H1 (cell line): ENCODE measurements at places on chromosomes 16 and 17.
A peak's percentile ranks its signal among the peaks of the same experiment; 100 is the strongest.

DNA sequence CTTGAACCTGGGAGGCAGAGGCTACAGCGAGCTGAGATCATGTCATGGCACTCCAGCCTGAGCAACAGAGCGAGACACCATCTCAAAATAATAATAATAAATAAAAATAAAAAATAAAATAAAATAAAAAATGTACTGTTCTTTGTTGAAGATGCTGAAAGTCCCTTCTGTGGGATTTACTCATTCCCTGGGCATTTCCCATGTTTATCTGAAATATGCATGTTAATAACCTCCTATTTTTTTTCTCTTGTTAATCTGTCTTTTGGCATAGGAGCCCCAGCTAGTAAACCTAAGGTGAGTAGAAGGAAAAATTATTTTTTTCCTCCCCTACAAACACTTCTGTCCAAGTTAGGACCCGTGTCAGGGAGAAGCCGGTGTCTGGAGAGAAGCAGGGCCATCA is 34.4 kb downstream of the TMEM92 start:
- no peak for DNase-seq

GRCh38 chr17:45240905-45241327 is 19.2 kb downstream of the FMNL1 start:
- no peak for DNase-seq

GRCh38 chr16:66961065-66961744 is at the start of gene CES3:
Gene CES3, plus strand, starts transcription at chr16:66961266. Its CDS starts 42 bp downstream, at chr16:66961308.
- DNase-seq = peak; percentile 87

DNA sequence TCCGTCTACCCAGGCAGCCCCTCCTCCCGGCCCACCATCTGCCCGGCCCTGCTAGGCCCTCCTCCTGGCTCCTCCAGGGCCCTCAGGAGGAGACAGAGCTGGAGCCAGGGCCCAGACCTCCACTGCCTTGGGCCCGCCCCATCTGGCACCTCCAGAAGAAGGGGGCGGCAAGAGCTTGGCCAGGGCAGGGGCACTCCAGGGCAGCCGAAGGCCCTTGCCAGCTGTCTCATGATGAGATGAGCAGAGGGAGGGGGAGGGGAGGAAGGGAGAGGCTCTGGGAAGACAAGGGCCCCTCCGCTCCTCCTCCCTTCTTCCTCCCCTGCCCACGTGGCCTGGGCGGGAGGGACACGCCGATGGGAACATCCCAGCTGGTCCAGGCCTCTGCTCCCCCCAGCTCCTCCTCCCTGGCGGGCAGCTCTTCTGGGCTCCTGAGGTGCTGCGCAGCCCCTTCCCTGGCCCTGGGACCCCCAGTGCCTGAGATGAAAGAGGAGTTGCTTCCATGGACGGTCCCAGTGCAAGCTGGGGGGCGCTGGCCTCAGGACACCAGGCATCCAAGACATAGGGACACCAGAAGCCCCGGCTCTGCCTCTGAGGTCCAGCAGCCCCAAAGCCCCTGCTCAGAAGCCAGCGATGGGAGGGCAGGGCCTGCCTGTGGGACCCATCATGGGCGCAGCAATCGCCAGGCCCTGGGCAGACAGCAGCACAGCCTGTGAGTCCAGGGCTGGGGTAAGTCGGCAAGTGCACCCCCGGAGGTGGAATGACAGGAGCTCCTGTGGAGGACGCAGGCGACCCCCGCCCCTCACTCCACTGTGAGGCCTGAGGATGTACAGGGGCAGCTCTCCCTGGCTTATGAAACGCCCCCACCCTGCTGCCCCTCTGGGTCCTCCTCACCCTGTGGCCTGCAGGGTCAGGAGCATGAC is 23.6 kb upstream of the ENPP7 start:
- DNase-seq = no peak

GRCh38 chr16:87165151-87165550 is 152.0 kb downstream of the C16orf95 start:
- DNase-seq = no peak

DNA sequence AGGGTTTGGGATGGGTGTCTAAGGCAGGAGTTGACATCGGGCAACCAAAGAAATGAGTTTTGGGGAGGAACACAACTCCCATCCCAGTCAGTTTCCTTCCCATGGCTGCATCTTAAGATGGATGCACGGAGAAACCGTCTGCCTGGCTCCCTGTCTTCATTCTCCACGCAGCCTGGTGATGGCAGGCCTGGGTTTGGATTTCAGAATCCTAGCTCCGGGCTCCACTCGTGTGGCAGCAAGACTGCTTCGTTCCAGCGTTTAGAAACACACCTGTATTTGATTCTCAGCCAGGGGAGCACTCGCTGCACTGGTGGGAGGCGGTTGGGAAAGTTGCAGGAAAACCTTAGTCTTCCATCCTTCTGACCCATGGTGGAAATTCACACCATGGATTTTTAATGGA is 141.1 kb downstream of the RAB11FIP4 start:
- no peak for DNase-seq
